Body of pancreas (tissue), 4 donors: ENCODE measurements at places on chromosomes 1 and 21. TPM values are rescaled to one million over a fixed set of nuclear protein-coding genes. Genes with fewer than 3 reads are reported as not detected.

SELP gene
- 1.6 TPM for total RNA-seq

GRCh38 chr1:110643879-110644472, 30.8 kb downstream of the KCNA3 start:
- no peaks in the 10 kb centered on the region for H3K4me1 ChIP-seq
- no peak overlapping the region for H3K4me3 ChIP-seq
- H3K27ac ChIP-seq, result no peak overlapping the region
- no peak for DNase-seq

LAMC1 gene
- 60.7 TPM for total RNA-seq

DNA sequence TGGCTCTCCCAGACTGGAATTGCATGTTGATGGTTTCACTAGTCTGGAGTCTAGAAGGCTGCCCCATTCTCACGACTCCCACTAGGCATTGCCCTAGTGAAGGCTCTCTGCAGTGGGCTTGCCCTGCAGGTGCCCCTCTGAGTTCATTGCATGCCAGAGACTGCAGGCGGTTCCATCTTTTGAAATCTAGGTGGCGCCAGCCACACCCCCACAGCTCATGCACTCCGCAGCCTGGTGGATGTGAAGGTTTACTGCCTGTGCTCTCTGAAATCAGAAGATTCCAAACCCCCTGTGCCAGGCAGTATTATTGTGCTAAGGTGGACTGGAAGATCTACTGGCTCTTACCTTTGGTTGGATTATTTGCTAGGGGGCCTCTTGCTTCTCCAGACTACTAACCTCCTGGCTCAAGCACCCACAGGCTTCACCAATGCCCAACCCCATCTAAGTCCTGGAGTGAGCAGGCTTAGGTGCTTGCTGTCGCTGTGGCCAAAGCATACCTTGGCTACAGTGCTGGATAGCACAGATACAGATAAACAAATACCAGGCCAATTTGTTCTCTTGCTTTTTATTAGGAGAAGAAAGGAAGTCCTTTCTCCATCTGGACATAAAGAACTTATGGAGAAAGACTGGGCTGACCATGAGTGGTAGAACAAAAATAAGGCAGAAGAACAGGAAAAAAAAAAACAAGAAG, 83.5 kb upstream of the SIM2 start:
- no peak overlapping the region for H3K27ac ChIP-seq
- no peak for DNase-seq
- H3K4me1 ChIP-seq, result no peaks in the 10 kb centered on the region
- no peak overlapping the region for H3K4me3 ChIP-seq

- H3K4me1 ChIP-seq, result peaks cover 5% of the 10 kb centered on the region
- H3K27ac ChIP-seq, result no peak overlapping the region
- H3K36me3 ChIP-seq, result no peaks in the 10 kb centered on the region
- no peak overlapping the region for H3K4me3 ChIP-seq
These were observed 5.7 kb downstream of the SLC6A17 start for GRCh38 chr1:110155878-110156522.

DNA sequence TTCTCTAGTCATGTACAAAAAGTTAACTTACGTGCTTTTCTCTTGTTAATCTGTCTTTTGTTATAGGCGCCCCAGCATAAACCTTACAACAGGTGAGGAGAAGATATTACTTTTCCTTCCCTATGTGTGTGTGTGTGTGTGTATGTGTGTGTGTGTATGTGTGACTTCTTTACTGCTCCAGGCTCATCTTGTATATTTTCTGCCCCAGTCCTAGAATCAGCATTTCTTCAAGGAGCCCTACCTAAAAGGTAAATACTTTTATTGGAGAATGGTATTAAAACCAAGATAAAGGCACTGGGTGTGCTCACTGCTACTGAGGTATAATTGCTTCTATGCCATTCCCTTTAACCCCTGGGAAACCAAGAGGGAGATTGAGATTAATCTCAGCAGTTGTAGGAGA, 129.8 kb downstream of the PLPPR5 start:
- H3K4me3 ChIP-seq, result no peak overlapping the region
- H3K36me3 ChIP-seq, result no peaks in the 10 kb centered on the region
- no peaks in the 10 kb centered on the region for H3K4me1 ChIP-seq
- H3K27me3 ChIP-seq, result no peaks in the 10 kb centered on the region
- DNase-seq, result no peak
- H3K27ac ChIP-seq, result no peak overlapping the region

- H3K4me1 ChIP-seq, result no peaks in the 10 kb centered on the region
- no peak for DNase-seq
- H3K36me3 ChIP-seq, result no peaks in the 10 kb centered on the region
- no peak overlapping the region for H3K27ac ChIP-seq
These were observed 83.9 kb downstream of the ASTN1 start for GRCh38 chr1:177080564-177080963.

- no peaks in the 10 kb centered on the region for H3K27me3 ChIP-seq
- no peak for DNase-seq
- H3K36me3 ChIP-seq, result no peaks in the 10 kb centered on the region
- no peak overlapping the region for H3K4me3 ChIP-seq
- H3K4me1 ChIP-seq, result no peaks in the 10 kb centered on the region
These were observed 232.0 kb downstream of the FGGY start for GRCh38 chr1:59528900-59529299.

DNA sequence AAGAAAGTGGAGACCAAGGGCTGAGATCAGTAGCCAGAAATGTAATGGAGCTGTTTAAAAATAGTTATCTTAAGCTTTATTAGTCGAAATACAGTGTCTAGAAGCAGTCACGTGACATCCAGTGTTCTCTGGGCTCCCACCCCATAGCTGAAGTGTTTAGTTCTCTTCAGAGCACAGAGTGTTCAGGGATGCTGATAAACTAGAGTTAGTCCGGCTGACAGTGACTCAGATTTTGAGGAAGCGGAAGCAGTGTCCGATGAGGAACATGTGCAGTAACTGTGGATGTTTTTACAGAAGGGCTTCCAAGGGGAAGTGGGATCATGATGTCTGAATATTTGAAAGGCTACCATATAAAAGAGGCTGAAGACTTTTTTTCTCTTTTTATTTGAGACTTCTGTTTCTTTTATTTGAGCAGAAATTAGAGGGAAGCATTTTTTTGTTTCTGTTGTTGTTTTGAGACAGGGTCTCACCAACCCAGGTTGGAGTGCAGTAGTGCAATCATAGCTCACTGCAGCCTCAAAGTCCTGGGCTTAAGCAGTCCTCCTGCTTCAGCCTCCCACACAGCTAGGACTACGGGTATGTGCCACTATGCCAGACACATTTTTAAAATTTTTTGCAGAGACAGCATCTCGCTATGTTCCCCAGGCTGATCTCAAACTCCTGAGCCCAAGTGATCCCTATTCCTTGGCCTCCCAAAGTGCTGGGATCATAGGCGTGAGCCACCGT, 124.2 kb downstream of the GALNT2 start:
- no peaks in the 10 kb centered on the region for H3K27me3 ChIP-seq
- H3K4me1 ChIP-seq, result peaks cover 44% of the 10 kb centered on the region
- no peak overlapping the region for H3K27ac ChIP-seq
- no peak overlapping the region for H3K4me3 ChIP-seq
- DNase-seq, result no peak

TNNI3K gene
- total RNA-seq, result not detected

SLAMF8 gene
- 3.6 TPM for total RNA-seq

GRCh38 chr1:76066394-76066793, 8.2 kb upstream of the ST6GALNAC3 start:
- no peaks in the 10 kb centered on the region for H3K27me3 ChIP-seq
- DNase-seq, result no peak
- H3K27ac ChIP-seq, result no peak overlapping the region
- no peaks in the 10 kb centered on the region for H3K36me3 ChIP-seq
- H3K4me3 ChIP-seq, result no peak overlapping the region

DNALI1 gene
- total RNA-seq, result 16.5 TPM

DNA sequence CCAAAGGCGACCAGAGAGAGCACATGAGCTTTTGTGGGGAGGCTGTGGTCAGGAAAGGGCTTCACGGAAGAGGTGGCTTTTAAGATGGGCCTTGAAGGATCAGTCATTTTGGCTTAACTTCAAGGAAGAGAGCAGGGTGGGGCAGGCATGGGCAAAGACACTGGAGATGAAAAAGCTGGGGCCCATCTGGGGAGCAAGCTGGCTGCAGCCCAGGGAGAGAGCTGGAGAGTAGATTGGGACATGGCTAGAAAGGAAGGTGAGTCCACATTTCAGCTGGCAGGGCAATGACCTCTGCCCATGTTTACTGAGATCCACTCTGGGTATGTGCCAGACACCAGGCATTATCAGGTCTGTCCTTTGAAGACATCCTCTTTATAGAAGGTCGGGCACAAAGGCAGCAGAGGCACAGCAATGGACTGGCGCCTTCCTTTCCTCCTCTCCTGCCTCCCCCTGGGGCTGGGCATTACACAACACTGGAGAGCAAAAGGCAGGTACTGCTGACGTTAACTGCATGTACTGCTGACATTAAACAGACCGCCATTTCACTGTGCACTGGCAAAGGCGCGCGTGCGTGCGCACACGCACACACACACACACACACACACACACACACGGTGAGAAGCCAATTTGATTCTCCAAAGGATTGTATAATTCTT, 2.2 kb upstream of the UBXN10 start:
- no peaks in the 10 kb centered on the region for H3K36me3 ChIP-seq
- peaks cover 11% of the 10 kb centered on the region for H3K4me1 ChIP-seq
- no peak for DNase-seq
- H3K27ac ChIP-seq, result no peak overlapping the region
- no peaks in the 10 kb centered on the region for H3K27me3 ChIP-seq
- no peak overlapping the region for H3K4me3 ChIP-seq

DBT gene
- 5.2 TPM for total RNA-seq

DNA sequence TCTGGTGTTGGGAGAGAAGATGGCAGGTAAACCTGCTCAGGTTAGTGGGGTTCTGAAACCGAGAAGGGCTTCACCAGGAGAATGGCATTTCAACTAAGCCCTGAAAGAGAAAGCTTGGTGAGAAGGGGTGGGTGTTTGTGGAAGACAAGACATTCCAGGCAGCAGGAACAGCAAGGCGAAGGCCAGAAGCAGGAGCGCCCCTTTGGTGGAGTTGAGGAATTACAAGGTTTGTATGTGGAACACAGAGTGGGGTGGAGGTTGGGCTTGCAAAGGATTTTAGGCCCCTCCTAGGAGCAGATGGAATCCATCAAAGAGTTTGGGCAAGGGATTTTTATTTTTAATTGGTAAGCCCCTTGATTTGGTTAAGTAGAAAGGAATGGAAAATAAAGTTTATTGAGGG, 24.8 kb upstream of the ELOA start:
- no peaks in the 10 kb centered on the region for H3K36me3 ChIP-seq
- H3K4me1 ChIP-seq, result peaks cover 7% of the 10 kb centered on the region
- no peaks in the 10 kb centered on the region for H3K27me3 ChIP-seq
- H3K4me3 ChIP-seq, result no peak overlapping the region
- no peak overlapping the region for H3K27ac ChIP-seq

DNA sequence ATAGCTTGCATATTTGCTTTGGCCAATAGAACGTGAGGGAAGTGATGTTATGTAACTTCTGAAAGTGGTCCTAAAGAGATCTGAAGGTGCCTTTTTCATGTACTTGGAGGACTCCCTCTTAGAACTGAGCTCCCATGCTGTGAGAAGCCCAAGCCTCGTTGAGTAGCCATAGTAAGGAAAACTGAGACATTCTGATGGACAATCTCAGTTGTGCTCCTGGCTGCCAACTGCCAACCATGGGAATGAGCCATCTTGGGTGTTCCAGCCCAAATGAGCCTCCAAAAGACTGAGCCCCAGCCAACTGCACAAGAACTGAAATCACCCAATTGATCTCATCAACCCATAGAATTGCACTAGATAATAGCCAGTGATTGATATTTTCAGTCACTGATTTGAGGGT, 106.7 kb downstream of the MRPL39 start:
- H3K27me3 ChIP-seq, result no peaks in the 10 kb centered on the region
- H3K4me3 ChIP-seq, result no peak overlapping the region
- H3K36me3 ChIP-seq, result no peaks in the 10 kb centered on the region
- no peak for DNase-seq

DCDC2B gene
- not detected for total RNA-seq

RYR2 gene
- total RNA-seq, result 14.2 TPM

DNA sequence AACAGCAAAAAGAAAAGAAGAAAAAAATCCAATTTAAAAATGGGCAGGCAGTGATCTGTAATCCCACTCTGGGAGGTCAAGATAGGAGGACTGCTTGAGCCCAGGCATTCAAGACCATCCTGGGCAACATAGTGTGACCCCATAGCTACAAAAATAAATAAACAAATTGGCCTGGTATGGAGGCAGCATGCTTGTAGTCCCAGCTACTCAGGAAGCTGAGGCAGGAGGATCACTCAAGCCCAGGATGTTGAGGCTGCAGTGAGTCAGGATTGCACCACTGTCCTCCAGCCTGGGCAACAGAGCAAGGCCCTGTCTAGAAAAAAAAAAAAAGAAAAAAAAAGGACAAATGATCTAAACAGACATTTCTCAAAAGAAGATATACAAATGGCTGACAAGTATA, 99.6 kb downstream of the EIF4G3 start:
- peaks cover 2% of the 10 kb centered on the region for H3K36me3 ChIP-seq
- no peak overlapping the region for H3K4me3 ChIP-seq
- no peaks in the 10 kb centered on the region for H3K27me3 ChIP-seq
- H3K4me1 ChIP-seq, result no peaks in the 10 kb centered on the region

GRCh38 chr21:22804151-22804550, 1805.9 kb downstream of the NCAM2 start:
- H3K36me3 ChIP-seq, result no peaks in the 10 kb centered on the region
- no peak for DNase-seq
- H3K27me3 ChIP-seq, result no peaks in the 10 kb centered on the region
- no peak overlapping the region for H3K27ac ChIP-seq
- no peaks in the 10 kb centered on the region for H3K4me1 ChIP-seq

DCST1 gene
- not detected for total RNA-seq

TNFSF4 gene
- total RNA-seq, result not detected

PLA2G2D gene
- not detected for total RNA-seq

SELL gene
- total RNA-seq, result not detected

SH3BGR gene
- 1.0 TPM for total RNA-seq
